NCI-H1105 treated with DMSO at 0.1 percent for 48 hours (cell line): ENCODE measurements at places on chromosomes 16 and 17.

DNA sequence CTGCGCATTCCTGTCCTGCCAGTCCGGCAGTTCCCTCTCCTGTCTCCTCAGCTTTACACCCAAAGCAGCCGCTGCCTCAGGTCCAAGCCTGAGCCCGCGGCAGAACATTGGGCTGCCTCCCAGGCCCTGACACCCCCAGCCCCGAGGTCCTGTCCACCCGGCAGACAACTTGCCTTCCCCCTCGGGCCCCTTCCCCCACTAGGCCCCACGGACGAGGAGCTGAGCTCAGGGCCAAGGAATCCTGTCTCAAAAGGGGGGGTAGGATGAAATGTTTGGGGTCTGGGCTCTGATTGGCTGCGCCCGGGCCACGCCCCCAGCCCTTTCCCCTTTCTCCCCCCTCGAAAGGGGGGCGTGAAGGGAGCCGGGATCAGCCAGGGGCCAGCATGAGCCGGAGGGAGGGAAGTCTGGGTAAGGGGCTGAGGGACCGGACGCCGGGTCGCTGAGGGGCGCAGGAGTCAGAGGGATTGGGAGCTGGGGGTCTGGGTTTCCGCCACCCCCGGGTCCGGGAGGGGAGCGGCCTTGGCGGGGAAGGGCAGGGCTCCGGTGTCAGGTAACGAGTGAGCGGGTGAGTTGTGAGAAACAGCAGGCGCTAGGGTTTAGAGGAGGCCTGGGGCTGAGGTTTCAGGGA is at the start of gene CTF1:
Gene CTF1, plus strand, starts transcription at position 354 of the 628 bp plus-strand sequence. Its CDS starts 30 bp downstream, at position 384.
- DNase-seq = peak; percentile 17

DNA sequence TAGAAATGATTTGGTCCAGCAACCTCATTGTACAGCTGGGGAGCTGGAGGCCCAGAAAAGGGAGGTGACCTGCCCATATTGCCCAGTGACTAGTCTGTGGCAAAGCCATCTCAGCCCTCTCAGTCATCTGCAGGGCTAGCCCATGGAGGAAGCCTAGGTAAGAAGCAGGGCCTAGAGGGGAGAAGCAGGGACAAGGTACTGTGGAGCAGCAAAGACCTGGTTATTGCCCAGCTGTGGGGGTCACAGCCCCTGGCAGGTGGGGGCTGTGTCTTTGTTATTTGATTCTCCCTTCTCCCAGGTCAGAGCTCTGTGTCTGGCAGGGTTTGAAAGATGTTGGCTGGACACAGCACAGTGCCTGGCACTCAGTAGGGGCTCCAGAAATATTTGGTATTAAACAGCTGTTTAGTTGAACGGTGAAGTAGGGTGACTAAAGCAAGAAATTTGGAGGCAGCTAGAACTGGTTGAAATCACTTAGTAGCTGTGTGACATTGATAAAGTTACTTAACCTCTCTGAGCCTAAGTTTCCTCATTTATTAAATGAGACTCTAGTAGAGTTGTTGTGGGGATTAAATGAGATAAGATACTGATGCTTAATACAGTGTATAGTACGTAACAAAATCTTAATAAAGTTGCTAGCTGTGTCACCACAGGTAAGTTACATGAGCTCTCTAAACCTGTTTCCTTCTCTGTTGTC is 17.3 kb downstream of the CCR7 start:
- no peak for DNase-seq

- no peak for DNase-seq
Measured at GRCh38 chr16:47927330-47927729, 228.5 kb downstream of the ABCC12 start.

DNA sequence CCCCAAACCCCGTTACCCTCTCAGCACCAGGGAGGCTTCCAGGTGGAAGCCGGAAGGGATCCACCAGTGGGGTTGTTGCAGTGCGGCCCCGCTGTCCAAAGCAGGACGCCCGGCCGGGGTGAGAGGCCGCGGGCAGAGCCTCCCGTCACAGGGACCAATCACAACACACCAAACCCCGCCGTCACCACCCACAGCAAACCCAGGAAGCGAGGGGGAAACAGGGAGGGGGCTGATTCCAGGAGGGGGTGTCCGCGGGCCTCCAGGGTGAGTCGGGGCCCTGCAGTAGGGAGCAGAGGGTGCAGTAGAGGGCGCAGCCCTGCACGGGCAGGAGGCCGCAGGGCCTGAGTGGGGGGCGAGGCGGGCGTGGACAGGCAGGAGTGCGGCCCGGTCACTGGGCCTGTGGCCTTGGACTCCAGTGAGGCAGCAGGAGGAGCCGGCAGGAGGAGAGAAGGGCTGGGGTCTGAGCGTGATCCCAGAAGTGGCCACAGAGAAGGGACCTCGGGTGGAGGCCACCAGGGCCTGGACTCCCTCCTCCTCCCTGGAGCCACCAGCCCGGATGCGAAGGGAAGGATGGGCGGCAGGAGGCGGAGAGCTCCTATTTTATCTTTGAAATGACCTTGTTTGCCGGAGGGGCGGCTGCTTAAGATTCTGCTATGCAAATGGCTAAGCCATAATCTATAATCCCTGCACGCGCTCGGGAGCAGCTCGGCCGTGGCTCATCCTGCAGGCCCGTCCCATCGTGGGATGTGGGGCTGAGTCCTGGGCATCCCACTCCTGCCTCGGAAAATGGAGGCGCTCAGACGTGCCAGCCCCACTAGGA is 41.5 kb downstream of the ZFPM1 start:
- DNase-seq = no peak

- no peak for DNase-seq
Measured at GRCh38 chr16:80681436-80681835, 123.0 kb downstream of the CDYL2 start.

DNA sequence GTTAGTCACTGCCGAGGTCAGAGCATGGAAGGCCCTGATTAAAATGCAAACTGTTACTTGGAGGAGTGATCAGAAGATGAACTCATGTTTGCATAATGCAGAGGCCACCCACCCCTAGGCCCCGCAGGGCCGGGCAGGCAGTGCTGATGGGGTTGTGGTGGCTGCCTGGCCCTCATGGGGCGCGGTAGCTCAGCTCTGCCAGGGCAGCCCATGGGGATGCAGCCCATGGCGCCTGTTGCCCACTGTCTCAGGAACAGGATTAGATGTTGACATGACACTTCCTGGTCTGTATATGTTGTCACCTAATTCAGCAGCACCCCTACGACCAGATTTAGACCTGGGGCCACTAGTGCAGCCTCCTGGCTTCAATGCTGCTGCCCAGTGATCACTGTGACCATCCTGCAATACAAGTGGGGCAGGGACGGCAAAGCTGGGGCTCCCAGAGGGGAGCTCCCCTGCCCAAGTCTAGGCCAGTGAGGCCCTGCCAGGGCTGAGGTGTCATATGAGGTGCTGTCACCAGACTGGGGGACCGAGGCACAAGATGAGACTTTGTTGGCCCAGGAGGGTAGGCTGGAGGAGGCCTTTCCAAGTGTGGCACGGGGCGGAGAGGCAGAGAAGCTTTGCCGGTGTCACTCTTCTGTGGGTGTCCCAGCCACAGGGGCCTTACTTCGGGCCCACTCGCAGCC is 49.1 kb downstream of the RAI1 start:
- no peak for DNase-seq

DNA sequence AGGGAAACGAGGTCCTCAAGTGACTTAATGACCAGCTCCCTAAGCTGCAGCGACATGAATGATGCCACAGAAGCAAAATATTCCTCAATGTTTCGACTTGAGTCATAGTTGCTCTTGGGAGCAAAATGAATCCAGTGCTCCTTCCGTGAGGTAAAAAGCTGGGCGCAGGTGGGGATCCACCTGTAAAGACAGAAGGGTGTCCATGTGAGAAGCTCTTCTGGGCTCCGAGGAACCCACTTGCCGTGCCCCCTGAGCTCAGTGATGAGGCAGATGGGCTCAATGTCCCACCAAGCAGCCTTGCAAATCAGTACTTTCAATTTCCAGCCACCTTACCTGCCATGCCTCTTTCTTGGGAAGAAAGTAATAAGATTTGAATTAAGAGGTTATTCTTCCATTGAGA is 25.5 kb downstream of the DNAH3 start:
- no peak for DNase-seq

GRCh38 chr16:3732171-3732570 is 14.8 kb upstream of the TRAP1 start:
- DNase-seq = no peak

DNA sequence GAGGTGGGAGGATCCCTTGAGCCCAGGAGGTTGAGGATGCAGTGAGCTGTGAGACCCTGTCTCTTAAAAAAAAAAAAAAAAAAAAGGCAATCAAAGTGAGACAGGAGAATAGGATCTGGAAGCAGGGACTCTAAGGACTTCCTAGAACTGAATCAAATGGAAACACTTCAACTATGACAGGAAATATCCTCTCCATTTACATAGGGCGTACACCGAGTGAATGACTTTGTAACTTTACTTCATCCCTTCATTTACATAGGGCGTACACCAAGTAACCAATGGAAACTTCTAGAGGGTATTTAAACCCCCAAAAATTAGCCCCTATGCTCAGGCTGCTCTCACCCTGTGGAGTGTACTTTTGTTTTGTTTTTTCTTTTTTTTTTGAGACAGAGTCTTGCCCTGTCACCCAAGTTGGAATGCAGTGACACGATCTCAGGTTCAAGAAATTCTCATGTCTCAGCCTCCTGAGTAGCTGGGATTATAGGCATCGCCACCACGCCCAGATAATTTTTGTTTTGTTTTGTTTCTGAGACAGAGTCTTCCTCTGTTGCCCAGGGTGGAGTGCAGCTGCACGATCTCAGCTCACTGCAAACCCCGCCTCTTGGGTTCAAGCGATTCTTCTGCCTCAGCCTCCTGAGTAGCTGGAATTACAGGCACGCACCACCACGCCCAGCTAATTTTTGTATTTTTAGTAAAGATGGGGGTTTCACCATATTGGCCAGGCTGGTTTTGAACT is 9.6 kb upstream of the PRPSAP1 start:
- DNase-seq = no peak

DNA sequence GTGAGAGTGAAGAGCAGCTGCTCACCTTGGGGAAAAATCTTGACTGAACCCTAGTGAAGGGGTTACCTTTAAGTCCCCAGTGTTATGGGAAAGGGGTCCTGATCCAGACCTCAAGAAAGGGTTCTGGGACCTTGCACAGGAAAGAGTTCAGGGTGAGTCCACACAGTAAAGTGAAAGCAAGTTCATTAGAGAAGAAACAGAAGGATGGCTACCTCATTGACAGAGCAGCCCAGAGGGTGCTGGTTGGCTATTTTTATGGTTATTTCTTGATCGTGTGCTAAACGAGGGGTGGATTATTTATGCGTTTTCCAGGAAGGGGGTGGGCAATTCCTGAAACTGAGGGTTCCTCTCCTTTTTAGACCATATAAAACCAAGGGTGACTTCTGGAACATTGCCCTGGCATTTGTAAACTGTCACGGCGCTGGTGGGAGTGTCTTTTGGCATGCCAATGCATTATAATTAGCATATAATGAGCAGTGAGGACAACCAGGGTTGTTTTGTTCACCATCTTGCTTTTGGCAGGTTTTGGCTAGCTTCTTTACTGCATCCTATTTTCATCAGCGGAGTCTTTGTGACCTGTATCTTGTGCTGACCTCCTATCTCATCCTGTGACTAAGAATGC is 58.4 kb downstream of the SMPD3 start:
- DNase-seq = no peak

DNA sequence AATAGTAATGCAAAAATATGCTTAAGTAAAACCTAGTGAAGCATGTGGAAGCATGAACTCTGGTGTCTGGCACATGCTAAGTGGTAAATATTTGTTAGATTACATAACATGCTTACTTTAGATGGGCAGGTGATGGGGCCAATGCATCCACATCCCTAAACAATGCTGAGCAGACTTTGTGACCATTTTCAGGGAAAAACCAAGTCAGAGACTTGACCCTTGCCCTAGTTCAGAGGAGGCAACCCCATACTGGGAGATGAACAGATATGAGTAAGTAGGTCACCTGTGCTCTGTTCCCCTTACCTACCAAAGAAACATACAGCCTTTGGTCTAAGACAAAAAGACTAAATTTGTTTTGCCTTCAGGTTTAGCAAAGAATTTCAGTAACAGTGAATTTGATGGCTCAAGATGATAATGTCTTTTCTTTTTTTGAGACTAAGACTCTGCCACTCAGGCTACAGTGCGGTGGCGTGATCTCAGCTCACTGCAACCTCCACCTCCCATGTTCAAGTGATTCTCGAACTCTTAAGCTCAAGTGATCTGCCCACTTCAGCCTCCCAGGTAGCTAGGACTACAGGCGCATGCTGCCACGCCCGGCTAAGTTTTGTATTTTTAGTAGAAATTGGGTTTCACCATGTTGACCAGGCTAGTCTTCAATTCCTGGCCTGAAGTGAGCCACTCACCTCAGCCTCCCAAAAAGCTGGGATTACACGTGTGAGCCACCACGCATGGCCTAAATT is 91.4 kb downstream of the HIC1 start:
- DNase-seq = no peak

DNA sequence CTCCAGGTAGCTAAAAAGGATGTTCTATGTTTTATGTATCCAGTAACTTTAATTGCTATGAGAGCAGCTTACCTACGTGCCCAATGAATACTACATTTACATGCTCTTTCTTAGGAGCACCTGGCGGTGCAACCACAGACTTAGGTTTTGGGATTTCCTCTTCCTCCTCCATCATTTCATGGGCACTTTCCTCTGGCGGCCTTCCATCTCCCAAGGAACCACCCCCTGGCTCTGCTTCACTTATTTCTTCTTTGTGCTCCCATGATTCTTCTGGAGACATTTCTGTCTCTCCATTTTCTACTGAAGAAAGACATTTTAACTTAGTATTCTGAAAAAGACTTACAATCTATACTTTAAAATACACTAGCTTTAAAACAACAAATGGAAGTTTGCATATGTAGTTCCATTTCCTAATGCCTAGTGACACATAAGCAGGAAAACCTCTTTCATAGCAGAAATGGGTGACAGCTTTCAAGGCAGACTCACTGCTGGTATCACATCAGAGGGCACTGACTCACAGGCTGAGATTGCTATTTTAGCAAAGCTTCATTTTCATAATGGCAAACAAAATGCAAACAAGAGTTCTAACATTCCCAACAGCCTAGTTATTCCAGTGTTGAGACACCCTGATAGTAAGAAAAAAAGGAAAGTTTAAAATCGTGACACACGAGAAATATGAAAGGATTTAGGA is 19.1 kb downstream of the GSPT1 start:
- DNase-seq = no peak

- DNase-seq = no peak
Measured at GRCh38 chr16:9238346-9238745, 146.9 kb downstream of the HAPSTR1 start.

DNA sequence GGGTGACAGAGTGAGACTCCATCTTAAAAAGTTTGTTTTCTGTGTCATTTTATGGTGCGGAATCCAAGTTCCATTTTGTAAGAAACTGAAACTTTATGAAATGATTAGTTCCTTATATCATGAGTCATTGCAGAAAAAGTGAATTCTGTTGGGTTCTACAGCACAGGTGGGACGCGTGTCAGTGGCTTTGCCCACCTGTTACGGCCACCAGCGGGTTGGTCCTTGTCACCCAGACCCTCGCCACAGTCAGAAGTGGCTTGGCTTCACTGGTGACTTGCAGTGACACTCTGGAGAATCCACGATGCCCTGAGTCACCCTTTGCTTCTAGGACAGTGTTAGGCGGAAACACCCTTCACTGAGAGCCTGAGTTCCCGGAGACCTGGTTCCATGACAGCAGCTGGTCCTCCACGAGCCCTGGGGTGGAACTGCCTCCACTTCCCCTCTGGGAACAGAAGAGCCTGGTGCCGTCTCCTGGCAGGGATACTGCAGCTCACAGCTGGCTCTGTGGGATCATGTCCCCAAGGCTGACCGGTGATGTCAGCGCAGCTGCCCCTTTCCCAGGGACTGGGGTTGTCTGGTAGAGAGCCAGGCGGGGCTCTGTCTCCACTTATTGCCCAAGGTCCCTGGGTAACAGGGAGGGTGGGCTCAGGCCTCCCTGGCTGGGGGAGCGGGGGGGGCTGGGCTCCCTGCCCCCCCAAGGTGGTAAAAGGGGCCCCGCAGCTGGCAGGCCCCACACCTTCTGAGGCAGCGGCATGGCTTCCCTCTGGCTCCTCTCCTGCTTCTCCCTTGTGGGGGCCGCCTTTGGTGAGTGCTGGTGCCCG is at the start of gene CTRB1:
Gene CTRB1, plus strand, starts transcription at position 733 of the 821 bp plus-strand sequence. Its CDS starts 20 bp downstream, at position 753.
- no peak for DNase-seq
